NCI-H187 (cell line): ENCODE measurements at places on chromosomes 7 and 10.

GRCh38 chr7:80591654-80592053, 46.8 kb upstream of the CD36 start:
- DNase-seq: no peak

GRCh38 chr10:3786295-3787015, 1.4 kb upstream of the KLF6 start:
- DNase-seq: no peak

- DNase-seq: no peak
These were observed 152.5 kb downstream of the SEMA3A start for GRCh38 chr7:84042110-84042539.

- DNase-seq: no peak
These were observed 30.2 kb downstream of the CHN2 start for GRCh38 chr7:29224726-29225125.

- DNase-seq: no peak
These were observed 8.9 kb downstream of the SEC31B start for GRCh38 chr10:100510533-100511308.

GRCh38 chr10:18689498-18689897, 30.3 kb downstream of the ARL5B start:
- no peak for DNase-seq
